ENCODE measurements at places on chromosomes 7 and 10.

GRCh38 chr10:110680273-110681020 lies 36.3 kb downstream of the RBM20 start:
- no peak for DNase-seq

DNA sequence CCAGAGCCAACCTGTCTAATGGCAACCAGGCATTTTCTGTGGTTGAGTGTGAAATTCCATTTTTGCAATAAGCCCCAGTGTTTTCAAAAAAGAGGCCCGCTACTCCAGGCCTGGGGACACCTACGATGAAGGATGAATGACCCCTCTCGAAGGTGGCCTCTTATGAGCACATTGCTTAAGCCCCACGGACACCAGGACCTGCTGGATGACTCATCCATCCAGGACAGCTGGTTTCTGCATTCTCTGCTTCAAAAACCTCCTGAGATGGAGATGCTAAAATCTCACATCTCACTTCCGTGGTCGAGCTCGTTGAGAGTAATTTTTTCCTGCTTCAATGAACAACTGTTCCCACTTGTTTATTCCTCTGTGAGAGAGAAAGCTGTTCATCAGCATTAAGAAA lies 150.2 kb upstream of the FZD8 start:
- DNase-seq = no peak

DNA sequence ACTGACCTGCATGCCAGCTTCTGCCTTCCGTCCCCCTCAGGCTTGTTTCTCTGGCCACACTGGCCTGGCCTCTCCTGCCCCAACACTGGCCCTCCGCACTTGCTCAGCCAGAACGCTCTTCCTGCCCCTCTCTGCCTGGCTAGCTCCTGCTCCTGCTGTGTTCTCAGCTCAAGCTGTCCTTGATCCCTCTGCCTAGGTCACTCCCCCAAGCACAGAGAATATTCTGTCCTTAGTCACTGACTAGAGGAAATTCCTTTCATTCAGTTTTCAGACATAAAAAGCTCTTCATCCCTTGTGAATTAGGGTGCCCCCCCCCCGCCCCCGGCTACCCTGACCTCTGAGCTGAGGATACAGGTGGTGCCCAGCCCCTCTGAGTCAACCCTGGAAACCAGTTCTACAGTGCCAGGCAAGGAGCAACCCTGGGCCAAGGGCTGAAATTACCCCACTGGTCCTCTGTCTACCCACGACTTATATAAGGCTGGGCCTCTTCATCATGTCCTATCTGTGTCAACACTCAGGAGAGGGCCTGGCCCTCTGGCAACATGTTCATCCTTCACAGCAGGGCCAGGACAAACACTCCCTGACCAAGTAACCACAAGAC lies 6.6 kb upstream of the SGPL1 start:
- DNase-seq = no peak

GRCh38 chr10:51421853-51422252 lies 277.5 kb downstream of the CSTF2T start:
- DNase-seq = no peak

DNA sequence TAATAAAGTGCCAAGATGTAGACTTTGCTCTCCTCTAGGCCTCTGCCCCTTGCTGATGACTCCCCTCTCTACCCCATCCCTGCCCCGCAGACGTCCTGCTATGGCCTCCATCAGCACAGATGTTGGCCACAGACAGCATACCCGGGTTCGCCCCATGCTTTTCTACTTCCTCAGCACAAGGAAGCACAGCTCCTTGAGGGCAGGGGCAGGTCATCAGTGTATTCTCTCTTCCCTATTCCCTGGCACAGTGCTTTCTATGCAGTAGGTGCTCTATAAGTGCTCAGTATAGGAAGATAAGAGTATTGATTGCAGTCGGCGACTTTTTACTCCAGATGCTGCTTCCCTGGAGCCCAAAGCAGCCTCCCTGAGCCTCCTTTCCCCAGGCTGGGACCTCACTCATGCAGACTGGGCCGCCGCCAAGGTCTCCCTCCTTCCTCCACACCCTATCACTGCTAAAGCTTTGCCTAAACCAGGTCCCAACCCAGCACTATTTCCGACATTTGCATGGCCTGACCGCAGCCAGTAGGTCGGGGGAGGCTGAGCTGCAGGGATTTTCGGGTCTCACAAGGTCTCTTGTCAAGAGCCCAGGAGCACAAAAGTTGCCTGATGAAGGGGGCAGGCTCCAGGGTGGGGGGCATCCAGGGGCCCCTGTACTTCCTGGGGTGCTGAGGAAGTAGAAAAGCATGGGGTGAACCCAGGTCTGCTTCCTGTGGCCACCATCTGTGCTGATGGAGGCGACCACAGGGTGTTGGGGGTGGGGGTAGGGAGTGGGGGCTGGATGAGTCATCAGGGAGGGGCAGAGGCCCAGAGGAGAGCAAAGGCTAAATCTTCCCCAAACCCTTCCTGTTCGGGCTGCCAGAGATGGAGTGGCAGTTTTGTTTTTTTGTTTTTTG lies 8.0 kb downstream of the CALHM3 start:
- peak; percentile 46 for DNase-seq

- DNase-seq = no peak
Observed at GRCh38 chr7:47361236-47361635, 220.7 kb downstream of the TNS3 start.

- no peak for DNase-seq
Observed at GRCh38 chr10:14742382-14742781, 32.3 kb downstream of the FAM107B start.

DNA sequence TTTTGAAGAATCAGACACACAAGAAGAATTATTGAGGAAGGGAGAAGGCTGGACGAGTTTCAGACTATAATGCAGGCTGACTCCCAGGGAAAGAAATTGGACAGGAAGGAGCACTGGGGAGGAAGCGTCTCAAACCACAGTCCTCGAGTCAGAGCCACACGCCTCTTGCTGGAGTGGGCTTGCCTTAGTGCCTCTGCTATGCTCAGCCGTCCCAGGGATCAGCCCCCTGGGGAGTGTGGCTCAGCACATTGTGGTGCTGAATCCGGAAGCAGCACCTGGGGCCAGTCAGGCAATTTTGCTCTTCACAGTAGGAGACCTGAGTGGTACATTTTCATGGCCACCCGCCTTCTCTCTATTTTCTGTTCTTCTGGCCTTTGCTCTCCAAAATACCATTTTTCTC lies 67.4 kb upstream of the SLC35G1 start:
- DNase-seq = no peak

DNA sequence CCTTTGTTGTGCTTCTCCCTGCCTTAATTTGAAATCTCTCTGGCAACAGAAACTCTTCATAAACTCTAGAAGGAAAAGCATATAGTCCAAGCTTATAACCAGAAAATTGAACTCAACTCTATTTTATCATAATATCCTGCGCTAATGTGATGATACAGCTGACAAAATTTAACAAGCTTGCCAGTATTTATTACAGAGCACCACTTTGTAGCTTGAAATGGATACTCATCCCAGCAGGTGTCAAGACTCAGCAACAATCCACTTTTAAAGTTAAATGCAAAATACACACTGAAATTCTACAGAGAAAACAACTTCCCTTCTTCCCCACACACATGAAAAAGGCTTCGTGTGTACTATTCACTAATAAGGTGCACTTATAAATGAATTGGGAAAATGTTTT lies 228.9 kb downstream of the AGMO start:
- DNase-seq = no peak

- no peak for DNase-seq
Observed at GRCh38 chr10:72097448-72098300, 9.3 kb upstream of the SPOCK2 start.

GRCh38 chr7:134255814-134256213 lies 60.9 kb downstream of the SLC35B4 start:
- DNase-seq = no peak

DNA sequence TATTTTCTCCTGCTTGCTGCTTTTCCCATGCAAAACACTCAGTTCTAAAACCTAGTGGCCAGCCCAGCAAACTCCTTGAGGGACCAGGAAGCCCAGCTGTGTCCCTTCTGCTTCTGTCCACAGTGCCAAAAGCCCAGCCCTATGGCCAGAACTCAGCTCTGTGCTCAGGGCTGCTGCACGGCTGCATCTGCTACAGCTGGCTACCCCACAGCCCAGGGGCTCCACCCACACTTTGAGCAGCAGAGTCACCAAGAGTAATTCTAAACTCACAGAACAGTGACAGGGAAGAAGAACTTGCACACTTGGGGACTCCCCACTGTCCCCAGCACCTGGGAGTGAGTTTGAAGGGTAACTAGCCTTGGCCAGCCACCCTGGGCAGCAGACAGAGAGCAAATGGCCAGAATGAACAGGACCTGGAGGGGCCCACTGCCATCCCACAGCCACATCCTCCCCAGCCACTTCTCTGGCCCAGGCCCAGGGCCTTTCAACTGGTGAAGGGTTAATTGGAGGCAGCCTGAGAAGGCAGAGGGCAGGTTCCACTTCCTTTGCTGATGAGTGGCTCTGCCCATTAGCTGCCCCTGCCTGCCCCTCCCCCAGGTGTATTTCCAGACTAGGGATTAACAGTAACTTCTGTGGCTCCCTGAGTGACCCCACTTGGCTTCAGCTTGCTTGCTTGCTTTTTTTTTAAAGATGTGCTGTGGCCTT lies 28.1 kb upstream of the TRIM8 start:
- DNase-seq = no peak

Measured in stimulated activated CD4-positive, alpha-beta T cell treated with anti-CD3 and anti-CD28 coated beads, Interleukin-4, amount 100 ng/mL, for 48 hours (primary cell).